Activated T-cell treated with anti-CD3 and anti-CD28 coated beads, Interleukin-2, amount 50 U/mL, for 24 hours (primary cell): ENCODE measurements at places on chromosomes 16 and 17.

DNA sequence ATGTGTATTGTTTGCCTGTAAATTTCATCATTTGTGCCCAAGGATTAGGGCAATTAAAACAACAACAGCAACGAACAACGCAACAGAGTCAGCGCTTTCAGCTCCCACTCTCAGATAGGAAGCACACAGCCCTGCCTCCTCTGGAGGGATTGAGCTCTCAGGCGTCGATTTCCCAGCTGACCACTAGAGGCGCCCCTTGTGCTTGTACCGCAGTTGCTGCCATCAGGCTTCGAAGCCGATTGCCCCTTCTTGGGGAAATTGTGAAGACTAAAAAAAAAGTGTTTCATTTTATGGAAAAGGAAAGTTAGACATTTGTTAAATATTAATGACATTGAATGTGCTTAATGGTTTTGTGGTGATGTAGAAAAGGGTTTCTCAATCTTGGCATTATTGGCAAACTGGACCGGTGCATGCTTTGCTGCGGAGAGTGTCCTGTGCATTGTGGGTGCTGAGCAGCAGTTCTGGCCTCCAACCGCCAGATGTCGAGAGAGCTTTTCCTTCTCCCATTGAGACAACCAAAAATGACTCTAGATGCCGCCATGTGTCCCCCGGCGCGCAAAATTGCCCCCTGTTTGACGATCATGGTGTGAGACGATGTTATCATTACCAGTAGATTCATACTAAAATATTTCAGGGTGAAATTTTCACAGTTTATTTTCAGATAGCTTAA is 650.4 kb upstream of the RBFOX1 start:
- no peak for DNase-seq

GRCh38 chr17:57408071-57408811 is 151.9 kb downstream of the MSI2 start:
- DNase-seq, result no peak

GRCh38 chr16:66357523-66357928 is 9.0 kb upstream of the CDH5 start:
- no peak for DNase-seq

- no peak for DNase-seq
These were observed 615 bp downstream of the CARMIL2 start for GRCh38 chr16:67645397-67646121.

GRCh38 chr17:31092475-31093064 is 2.2 kb upstream of the NF1 start:
- no peak for DNase-seq

DNA sequence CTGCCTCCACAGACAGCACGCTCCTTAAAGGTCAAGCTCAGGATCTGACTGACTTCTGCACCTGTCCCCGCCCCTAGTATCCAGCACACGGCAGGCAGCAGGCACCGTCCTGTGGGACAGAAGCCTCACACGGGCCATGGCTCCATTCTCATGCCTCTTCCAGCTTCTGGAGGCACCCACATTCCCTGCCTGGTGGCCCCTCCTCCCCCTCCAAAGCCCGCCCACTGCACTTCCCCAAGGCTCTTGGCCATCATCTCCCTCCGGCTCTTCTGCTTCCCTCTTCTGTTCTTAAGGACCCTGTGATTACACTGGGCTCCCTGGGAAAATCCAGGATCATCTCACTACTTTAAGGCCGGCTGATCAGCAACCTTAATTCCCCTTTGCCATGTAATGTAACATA is 3.5 kb downstream of the CANT1 start:
- no peak for DNase-seq

GRCh38 chr16:73051226-73051625 is 3.3 kb upstream of the ZFHX3 start:
- no peak for DNase-seq

- no peak for DNase-seq
These were observed 22.2 kb downstream of the ADAM11 start for GRCh38 chr17:44780845-44781480.

GRCh38 chr17:13346996-13347762 is 254.6 kb downstream of the HS3ST3A1 start:
- no peak for DNase-seq
